ENCODE measurements at places on chromosomes 1 and 21.
A peak's percentile ranks its signal among the peaks of the same experiment; 100 is the strongest.

DNA sequence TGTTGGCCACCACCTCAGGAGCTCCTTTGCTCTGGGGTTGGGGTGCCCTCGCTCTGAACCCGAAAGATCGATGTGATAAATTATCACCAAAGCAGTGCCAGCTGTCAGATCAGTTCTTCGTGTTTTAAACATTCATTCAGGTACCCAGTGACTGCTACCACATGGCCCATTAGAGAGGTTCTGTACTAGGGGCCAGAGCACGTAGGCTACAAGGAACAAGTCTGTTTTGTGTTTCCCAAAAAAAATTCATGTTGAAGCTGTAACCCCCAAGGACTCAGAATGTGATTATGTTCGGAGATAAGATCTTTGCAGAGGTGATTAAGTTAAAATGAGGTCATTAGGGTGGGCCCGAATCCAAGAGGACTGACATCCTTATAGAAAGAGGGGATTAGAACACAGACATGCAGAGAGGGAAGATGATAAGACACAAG lies 526.9 kb downstream of the NPHP4 start:
- no peak for DNase-seq

DNA sequence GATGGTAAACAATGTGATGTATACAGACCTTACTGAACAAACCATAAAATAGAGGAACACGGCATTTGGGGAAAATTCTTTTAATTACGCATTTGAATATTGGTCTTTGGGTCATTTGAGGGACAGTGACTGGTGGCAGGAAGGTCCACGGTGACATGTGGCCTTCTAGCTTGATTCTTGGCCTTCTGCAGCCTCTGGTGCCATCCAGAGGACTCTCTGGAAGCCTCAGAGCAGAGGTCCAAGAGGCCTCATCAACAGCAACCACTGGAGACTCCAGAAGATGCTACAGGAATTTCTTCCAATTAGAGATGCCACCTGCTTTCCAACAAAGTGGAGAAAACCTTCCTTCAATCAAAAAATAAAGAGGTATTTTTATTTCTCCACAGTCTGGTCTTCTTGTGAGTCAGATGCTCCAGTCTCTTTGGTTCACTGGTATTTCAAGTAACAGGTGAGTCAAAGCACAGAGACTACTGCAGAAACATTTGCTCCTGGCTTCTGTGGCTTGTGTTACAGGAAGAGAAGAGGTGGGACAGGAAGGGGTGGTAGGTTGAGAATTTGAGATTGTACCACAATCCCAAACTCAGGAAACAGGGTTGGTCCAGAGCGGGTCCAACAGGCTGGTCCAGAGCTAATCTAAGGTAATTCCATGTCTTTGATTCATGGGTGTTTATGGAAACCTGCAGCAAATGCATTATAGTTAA lies 2.7 kb upstream of the F5 start:
- DNase-seq, result no peak

GRCh38 chr1:242523719-242524570 lies 552 bp downstream of the PLD5 start:
- DNase-seq, result no peak

GRCh38 chr1:95058974-95059373 lies 13.8 kb downstream of the ALG14 start:
- DNase-seq, result no peak

GRCh38 chr1:165828669-165829329 lies 1.4 kb downstream of the UCK2 start:
- peak; percentile 88 for DNase-seq

- DNase-seq, result peak; percentile 55
Measured at GRCh38 chr1:73065339-73066041, 783.2 kb upstream of the NEGR1 start.

DNA sequence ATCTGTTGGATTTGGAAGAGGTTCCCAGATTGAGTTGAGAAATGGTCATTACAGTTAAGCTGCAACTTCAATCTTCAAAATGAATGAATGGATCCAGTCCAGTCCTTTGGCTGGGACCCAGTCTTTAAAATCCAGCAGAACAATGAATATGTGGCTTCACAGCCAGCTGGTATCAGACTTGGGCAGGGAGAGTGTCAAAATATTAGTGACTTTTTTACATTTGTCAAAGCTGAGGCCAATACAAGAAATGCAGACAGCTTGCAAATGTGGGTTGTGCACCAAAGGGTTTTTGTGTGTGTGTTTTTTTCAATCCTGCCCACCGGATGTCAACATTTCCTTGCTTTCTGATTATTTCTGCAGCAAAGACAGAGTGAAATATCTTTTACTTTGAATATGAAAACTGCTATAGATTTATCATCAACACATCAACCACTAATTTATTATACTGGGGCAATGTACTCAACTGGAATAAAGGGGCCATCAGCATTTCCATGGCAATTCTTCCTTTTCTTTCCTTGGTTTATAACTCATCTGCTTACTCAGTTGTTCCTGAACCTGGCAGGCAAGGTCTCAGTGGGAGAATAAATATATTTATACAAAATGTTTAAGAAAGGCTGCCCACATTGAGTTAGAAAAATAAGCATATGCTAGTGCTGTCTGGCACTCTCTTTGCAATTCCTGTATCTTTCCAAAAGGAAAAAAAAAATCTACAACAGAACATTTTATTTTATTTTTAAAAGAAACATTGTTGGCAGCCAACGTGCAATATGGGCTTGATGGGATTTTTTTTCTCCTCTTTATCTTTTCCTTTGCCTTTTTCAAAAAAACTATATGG lies 491.6 kb upstream of the C1orf87 start:
- DNase-seq, result peak; percentile 96

DNA sequence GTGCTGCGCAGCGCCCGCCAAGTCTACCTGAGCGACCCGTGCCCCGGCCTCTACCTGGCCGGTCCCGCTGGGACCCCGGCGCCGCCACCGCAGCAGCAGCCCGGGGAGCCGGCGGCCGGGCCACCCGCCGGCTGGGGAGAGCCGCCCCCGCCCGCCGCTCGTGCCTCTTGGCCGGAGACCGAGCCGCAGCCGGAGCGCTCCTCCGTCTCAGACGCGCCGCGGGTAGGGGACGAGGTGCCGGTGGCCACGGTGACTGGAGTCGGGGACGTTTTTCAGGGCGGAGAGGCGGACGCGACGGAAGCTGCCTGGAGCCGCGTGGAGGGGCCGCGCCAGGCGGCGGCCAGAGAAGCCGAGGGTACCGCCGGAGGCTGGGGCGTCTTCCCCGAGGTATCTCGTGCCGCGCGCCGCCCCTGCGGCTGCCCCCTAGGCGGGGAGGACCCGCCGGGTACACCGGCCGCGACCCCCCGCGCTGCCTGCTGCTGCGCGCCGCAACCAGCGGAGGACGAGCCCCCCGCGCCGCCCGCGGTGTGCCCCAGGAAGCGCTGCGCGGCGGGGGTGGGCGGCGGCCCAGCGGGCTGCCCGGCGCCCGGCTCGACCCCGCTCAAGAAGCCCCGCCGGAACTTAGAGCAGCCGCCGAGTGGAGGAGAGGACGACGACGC lies 646 bp downstream of the IER5 start:
- DNase-seq, result no peak
